ENCODE measurements at places on chromosomes 6 and 20.
A peak's percentile ranks its signal among the peaks of the same experiment; 100 is the strongest.

DNA sequence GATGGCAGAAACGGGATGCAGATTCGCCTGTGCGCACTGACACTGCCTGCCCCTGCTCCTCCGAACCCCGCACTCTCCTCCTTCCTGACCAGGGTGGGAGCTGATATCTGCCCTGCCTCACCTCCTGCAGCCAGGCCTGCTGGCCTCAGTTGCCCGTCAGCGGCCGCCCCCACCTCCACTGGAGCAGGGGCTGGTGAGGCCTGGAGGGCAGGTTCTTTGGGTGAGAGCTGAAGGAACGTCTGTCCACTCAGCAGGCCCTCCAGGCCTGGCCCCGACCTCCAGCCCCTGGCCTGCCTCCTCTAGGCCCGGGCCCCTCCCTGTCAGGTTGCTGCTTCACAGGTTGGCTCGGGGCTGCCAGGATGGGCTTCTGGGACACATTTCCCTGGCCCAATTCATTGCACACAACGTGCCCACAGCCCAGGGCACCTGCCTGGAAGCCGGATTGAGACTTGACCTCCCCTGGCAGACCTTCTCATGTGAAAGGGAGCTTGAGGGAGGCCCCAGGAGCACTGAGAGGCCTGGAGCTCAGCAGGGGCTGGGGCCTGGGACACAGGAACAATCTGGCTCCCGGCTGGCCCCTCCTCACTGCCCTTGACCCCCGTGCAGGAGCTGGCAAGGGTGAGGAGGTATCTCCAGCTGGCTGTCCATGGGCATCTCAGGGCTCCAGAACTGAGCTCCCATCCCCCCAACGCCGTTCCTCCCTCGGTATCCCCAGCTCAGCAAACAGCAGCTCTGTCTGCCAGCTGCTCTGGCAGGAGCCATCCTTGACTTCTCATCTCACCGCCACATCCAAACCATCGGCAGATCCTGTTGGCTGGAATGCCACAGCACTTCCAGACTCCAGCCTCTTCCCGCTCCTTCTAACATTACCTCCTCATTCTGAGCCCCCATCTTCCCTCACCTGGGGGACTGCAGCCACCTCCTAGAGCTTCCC lies 39.5 kb downstream of the SPDEF start:
- DNase-seq: no peak

- DNase-seq: no peak
These were observed 23.6 kb upstream of the ECHDC1 start for GRCh38 chr6:127367023-127367375.

DNA sequence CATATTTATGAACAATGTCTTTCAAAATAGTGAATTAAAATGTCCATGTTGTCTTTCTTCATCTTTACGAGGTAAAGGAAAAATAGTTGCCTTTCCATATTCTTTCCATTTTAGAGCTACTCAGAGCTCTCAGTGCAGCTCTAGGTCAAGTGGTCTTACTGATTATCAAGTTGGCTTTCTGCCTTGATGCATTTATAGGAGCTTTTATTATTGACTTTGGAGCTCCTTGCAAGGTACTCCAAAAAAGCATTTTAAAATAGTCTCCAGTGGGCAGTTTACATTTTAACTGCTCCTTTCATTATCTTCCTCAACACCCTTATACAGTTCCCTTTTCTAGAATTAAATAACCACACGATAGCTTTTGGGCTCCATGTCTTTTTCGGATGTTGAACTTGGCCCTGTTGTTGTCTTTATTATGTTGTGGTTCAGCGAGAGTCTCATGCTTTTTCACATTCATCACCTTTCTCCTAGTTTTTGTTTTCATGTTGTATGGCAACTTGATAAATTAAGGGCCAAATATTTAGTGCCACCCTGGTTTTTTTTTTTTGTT lies 122.9 kb downstream of the CLIC5 start:
- DNase-seq: no peak

GRCh38 chr6:7140631-7141378 lies 33.0 kb downstream of the RREB1 start:
- DNase-seq: peak; percentile 62

DNA sequence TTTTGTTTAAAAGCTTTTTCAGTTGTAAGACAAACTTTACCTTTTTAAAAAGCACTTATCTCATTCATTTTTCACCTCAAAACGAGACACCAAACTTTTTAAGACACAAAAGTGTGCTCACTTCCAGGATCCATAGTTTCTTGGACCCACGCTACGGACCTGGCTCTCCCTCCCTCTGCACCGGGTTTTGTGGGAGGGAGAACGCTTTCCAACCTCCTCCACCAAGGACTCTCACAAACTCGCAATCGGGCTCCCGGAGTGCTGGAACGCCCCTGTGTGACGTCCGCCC lies 436 bp downstream of the CAGE1 start:
- no peak for DNase-seq

GRCh38 chr6:14706378-14706929 lies 539.4 kb upstream of the JARID2 start:
- no peak for DNase-seq

DNA sequence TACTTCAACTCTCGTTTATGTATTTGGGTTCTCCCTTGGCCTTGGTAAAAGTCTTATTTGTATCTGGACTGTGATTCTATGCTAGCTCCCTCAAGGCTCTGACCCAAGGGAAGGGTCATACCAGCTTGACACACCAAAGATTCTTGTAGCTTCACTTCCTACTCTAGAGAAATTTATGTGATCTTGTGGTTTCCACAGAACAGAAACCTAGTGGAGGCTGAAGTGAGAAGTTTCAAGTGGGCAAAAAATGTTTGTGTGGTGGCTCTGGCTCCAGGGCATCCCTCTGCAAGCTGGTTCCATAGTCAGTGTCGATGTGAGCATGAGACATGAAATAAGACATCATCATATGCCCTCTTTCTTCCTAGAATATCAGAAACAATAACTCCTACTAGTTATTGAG lies 48.1 kb upstream of the TNFRSF21 start:
- no peak for DNase-seq

DNA sequence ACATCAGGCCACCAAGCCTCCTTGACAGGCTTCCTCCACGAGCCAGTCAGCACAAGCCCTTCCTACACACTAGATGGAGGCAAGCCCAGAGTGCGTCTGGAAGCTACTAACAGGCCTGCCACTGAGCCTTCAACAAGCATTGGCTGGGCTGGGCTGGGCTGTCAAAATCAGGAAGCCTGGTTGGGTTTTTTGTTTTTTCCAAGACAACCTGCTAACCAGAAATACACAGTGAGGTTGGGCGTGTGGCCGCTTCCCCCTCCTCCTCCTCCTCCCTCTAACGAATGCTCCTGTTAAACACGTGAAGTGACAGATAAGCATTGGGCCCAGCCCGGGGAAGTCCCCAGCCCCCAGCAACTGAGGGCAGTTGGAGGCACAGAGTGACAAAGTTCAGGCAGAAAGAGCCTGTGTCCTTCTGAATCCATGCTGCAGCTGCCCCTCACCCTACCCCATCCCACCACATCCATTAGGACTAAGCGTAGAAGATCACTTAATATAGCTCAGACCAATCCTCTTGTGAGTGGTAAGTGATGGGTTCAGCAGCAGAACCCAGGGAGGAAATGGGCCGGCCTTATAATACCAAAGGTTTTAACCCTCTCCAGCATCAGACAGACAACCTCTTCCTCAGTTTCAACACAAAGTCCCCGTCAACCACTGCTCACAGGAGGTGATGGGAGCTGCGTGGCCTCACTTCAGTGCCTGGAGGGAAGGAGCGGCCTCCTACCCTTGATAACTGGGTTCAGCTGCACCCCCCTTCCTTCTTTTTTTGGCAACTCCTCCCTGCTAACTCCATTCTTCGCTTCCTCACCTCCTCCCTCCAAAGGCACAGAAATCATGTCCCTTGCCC lies 1.1 kb downstream of the NFATC2 start:
- peak; percentile 36 for DNase-seq

- no peak for DNase-seq
These were observed 14.9 kb upstream of the RFPL4B start for GRCh38 chr6:112332274-112332673.

- DNase-seq: no peak
These were observed 937 bp downstream of the SPACA1 start for GRCh38 chr6:88048578-88048977.

DNA sequence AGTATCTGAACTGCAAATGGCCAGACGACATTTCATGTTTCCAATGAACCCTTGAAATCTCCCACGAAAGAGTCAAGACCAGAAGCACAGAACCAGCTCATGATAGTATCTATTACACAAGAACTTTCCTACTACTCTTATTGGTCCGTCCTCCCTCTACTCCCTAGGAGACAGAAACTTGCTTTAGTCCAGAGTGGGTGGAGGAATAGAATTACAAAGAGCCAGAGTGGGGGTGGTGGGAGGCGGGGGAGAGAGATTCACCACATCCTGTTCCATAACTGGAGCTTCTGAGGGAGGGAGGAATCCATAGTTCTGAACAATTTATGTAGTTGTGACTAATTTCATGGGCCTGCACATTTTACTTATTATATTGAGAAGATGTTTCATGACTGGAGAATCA lies 18.5 kb upstream of the WFDC10A start:
- DNase-seq: no peak

- no peak for DNase-seq
These were observed 19.1 kb downstream of the BTN2A1 start for GRCh38 chr6:26476896-26477295.

GRCh38 chr6:159529934-159530333 lies 163.1 kb downstream of the SOD2 start:
- DNase-seq: peak; percentile 32

- DNase-seq: no peak
These were observed 381.0 kb downstream of the MAFB start for GRCh38 chr20:40307997-40308396.

DNA sequence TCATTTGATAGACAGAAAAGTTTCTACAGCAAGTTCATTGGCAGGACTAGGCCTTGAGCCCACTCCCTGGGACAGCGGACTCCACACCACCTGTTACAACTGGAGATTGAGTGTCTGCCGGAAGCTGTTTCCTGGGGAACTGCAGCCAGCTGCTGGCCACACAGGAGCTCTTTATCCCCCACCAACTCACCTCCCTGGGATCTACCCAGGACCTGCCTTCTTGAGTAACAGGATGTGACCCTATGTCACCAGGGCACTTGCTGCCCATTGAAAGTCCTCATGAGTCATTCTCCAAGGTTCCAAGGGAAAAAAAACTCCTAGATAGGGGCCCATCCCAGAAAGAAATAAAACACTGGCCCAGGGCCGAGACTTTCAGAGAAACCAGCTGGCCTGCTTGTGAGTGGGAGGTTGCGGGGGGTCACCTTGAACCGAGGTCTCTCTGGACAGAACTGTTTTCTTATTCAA lies 37.4 kb upstream of the SLC9A8 start:
- DNase-seq: no peak

- no peak for DNase-seq
These were observed 24.6 kb downstream of the TBX18 start for GRCh38 chr6:84739866-84740208.

- no peak for DNase-seq
These were observed 23.0 kb downstream of the L3MBTL1 start for GRCh38 chr20:43530321-43531090.

DNA sequence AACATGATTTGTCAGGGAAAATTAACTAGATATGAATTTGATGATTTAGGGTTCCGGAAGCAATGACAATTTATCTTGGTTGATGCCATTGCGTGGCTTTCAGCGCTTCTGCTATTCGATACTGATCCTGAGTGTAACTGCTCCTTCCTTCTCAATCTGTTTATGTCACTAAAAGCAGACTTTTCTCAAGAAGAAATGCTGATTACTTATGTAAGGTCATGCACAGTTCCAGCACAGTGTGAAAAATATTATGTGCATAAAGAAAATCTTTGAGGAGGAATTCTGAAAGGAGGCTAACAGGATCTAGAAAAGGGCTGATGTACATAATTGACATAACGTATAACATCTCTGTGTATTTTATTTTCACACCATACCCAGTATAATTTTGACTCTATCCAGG lies 336.6 kb downstream of the PACRG start:
- DNase-seq: no peak

- no peak for DNase-seq
These were observed 3.0 kb downstream of the VSTM2L start for GRCh38 chr20:37905671-37906613.

DNA sequence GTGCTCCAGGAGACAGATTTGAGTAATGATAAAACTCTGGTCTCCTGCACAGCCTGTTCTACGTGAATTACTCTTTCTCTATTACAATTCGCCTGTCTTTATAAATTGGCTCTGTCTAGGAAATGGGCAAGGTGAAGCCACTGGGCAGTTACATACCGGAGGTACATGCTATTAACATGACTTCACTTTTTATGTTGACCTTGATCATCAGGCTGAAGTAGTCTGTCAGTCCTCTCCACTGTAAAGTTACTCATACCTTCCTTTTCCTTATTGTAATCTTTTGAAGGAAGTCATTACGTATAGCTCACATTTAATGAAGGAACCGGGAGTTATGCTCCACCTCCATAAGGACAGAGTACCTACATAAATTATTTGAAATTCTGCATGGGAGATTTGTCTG lies 19.9 kb upstream of the KHDC1 start:
- DNase-seq: no peak

GRCh38 chr6:74631564-74631963 lies 574.3 kb downstream of the COL12A1 start:
- DNase-seq: no peak

DNA sequence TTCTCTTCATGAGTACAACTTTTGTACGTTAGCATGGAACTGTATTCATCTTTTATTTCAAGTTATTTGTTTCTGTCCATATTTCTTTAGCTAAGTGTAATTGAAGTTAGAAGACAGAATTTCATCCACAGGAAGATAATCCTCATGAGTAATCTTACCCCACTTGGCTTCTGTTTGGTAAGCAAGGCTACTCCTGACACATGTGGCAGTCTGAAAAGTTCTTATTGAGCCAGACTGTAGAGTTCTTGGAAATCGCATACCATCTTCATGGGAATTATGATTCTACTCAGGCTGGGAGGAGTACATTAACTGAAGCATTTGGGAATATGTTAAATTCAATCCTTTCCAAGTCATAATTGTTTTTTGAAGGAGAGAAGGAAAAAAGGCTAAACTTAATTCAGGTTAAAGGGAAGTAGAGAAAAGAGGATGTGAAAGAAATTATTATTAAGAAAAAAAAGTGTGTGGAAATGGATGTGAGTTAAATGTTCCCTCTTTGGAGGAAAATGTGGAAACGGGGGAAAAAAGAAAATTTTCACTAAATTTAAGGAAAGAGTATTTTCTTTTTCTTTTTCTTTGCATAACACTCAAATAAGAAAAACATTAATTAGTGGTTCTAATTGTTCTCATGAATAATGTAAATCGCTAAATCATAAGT lies 41.5 kb upstream of the TENT5A start:
- DNase-seq: no peak

DNA sequence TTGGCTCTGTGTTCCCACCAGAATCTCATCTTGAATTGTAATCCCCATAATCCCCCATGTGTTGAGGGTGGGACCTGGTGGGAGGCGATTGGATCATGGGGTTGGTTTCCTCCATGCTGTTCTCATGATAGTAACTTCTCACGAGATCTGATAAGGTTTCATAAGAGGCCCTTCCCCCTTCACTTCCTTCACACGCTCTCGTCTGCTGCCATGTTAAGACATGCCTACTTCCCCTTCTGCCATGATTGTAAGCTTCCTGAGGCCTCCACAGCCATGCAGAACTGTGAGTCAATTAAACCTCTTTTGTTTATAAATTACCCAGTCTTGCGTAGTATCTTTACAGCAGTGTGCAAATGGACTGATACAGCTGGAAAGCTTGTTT lies 90.0 kb downstream of the ELOVL5 start:
- DNase-seq: no peak

Data from cerebellar cortex (tissue), 1 donor.